Femur (tissue), 1 donor: ENCODE measurements at places on chromosomes 1 and 21.

DNA sequence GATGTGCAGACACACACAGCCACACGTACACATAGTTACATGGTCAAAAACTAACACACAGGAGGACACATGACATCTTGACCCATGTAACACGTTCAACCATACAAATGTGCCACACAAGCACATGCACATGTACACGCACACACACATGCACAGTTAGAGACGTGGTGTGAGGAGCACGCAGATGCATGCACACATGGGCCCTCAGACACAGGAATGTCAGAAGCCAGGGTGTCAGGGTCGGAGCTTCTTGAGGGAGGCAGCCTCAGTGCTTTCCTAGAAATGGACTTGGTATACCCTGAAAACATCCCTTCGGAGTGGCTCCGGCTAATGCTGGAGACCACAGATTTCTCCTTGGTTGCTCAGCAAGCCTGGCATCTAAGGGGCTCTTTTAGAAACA lies 114.3 kb downstream of the DMRTB1 start:
- DNase-seq = peak; percentile 1

- no peak for DNase-seq
Measured at GRCh38 chr1:57165546-57165945, 199.7 kb upstream of the C8B start.

- no peak for DNase-seq
Measured at GRCh38 chr1:165351863-165352441, 4.6 kb downstream of the LMX1A start.

- DNase-seq = no peak
Measured at GRCh38 chr1:226069811-226070489, 7.4 kb downstream of the H3-3A start.

DNA sequence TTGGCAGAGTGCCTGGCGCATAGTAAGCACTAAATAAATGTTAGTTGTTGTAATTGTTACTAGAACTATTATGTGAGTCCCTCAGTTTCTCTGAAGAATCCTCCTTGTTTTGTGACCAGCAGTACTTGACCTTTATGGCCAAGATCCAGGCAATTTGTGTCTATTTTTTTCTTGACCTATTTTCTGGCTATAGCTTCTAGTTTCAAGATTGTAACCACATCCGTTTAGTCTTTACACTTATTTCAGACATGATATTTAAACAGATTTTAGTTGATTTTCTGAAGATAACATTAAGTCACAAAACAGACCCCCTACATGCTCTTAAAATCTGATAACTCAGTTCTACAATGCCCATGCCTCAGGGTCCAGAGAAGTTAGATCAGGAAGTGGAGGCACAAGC lies 50.3 kb downstream of the CDC7 start:
- DNase-seq = no peak

DNA sequence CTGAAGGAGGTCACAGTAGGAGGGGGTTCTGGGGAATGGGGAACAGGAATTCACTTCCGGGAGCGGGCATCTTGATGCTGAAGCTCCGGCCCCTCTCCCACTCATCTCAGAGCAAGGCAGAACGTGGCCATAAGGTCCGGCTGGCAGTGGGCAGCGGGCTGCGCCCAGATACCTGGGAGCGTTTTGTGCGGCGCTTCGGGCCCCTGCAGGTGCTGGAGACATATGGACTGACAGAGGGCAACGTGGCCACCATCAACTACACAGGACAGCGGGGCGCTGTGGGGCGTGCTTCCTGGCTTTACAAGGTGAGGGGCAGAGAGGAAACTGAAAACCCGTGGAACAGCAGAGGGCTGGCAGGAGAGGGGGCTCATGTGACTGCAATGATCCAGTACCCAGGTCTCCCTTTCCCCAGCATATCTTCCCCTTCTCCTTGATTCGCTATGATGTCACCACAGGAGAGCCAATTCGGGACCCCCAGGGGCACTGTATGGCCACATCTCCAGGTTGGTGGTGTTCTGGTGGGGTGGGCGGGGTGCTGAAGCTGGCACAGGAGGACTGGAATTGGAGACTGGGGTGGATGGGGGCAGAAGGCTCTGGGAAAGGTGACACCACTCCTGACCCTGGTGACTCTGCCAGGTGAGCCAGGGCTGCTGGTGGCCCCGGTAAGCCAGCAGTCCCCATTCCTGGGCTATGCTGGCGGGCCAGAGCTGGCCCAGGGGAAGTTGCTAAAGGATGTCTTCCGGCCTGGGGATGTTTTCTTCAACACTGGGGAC lies 3.0 kb downstream of the SLC27A3 start:
- DNase-seq = no peak

GRCh38 chr1:104868794-104869193 lies 1119.1 kb downstream of the AMY1C start:
- no peak for DNase-seq

DNA sequence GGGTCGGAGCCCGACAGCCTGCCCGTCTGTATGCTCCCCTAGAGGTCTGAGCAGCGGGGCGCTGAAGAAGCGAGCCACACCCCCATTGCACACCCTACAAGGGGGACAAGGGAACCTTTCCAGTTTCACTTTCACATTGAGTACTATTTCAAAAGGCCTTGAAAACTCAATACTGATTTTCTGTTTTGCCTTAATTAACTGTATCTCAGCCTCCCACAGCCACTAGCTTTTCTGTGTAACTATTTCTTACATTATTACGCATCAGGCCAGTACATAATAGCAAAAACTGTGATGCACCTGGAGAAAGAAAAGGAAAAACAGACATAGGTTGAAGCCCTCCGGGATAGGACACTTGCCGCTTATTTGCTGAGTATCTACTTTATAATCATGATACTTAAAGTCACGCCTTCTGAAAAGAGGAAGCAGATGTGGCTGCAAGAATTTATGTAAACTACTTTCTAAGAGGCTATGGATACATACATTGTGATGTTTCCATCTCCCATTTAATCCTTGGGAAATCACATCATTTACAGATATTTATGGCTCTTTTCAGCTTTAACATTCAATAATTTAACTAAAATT lies 1719.5 kb downstream of the MRPL39 start:
- DNase-seq = no peak

GRCh38 chr1:229169399-229169798 lies 101.5 kb upstream of the RAB4A start:
- no peak for DNase-seq

DNA sequence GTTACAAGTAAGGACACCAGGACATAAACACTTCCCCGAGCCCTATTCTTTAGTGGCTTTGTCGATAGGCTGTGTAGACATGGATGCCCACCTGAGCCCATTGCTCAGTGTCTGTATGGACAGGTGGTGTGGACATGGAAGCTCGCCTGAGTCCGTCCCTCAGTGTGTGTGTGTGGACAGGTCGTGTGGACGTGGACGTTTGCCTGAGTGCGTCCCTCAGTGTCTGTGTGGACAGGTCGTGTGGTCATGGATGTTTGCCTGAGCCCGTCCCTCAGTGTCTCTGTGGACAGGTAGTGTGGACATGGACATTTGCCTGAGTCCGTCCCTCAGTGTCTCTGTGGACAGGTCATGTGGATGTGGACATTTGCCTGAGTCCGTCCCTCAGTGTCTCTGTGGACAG lies 38.7 kb upstream of the COL6A2 start:
- no peak for DNase-seq

GRCh38 chr21:34941162-34941561 lies 107.9 kb downstream of the RUNX1 start:
- DNase-seq = no peak

DNA sequence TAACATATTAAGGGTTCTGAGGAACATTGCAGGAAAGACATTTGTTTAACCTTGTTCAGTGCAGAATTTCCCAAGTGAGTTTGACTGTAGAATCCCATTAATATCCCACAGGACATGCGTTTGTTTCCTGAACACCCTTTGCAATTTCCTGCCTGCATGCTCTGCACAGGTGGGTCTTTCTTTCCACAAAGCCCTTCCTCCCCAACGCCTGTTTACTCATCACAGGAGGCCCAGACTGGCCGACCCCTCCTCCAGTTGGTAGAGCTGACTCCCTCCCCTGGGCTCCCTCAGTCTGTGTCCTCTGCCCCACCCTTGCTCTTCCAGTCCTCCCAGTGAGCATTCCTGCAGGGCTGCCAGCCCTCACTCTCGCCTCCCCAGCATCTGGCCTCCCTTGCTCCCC lies 47.5 kb upstream of the CTPS1 start:
- no peak for DNase-seq

DNA sequence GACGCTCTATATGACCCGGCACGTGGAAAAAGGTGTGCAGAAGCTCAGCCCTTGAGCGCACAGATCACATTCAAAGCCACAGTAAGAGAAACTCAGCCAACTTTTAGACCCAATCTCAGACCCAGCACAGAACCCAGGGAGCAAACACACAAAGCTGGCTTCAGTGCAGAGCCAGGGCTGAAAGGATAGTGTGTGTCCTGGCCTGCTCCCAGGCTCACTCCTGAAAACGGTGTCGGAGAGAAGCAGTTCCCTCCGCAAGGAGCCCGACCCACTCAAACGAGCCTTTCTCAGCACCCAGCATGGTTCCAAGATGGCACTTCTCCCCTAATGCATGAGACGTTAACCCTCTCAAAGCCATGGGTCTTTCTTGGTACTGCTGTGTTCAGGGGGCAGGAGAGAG lies 39.6 kb downstream of the CASZ1 start:
- no peak for DNase-seq

DNA sequence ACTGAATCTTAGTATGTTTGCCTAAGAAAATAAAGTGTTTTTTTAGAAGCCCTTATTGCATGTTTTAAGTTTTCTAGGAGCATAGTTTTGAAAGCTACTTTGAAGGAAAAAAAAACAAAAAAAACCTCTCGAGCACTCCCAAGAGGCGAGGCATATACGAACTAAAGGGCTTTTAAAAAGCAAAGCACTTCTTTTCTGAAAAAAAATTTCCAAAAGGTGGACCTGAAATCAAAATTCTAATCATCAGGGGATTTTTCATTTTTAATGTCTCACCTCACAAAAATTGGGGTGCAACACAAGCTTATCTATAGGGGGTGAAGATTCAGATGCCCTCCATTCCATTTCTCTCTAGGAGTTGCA lies 594 bp downstream of the GLMN start:
- DNase-seq = no peak

DNA sequence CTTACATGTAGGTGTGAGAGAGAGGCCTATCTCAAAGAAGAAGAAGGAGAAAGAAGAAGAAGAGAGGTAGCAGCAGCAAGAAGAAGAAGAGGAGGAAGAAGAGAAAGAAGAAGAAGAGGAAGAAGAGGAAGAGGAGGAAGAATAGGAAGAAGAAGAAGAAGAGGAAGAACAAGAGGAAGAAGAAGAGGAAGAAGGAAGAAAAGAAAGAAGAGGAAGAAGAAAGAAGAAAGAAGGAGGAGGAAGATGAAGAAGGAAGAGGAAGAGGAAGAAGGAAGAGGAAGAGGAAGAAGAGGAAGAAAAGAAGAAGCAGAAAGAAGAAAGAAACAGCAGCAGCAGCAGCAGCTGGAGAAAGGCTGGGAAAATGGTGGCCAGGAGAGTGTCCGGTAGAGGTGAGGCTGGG lies 10.3 kb upstream of the AZIN2 start:
- DNase-seq = no peak

- DNase-seq = peak; percentile 58
Measured at GRCh38 chr1:24567792-24568388, 12.0 kb downstream of the NCMAP start.

GRCh38 chr21:25909341-25909740 lies 174.6 kb downstream of the GABPA start:
- no peak for DNase-seq

GRCh38 chr1:93681101-93681988 lies at the start of gene BCAR3:
TSS of gene BCAR3 (minus strand) at chr1:93681837. CDS start at chr1:93674930, 6,907 bp downstream.
- DNase-seq = peak; percentile 75

GRCh38 chr21:33401630-33401992 lies 1.6 kb upstream of the IFNGR2 start:
- DNase-seq = peak; percentile 43

DNA sequence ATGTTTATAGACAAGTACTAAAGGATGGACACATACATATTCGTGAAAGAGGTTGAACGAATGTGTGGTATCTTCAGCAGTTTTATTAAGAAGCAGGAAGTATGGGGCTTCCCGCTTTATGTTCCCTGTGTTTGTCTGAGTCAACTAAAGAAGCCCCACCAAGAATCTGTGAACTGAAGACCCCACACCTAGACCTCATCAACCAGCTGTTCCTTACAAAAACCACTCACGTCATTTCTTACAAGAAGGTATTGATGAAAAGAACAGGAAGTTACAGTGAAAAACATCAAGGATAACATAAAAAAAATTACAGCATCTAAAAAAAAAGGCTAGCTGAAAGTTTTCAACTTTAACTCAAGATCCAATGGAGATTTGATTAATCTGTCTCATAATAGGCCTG lies 12.3 kb downstream of the REG4 start:
- DNase-seq = no peak

GRCh38 chr1:117930173-117930447 lies 571 bp downstream of the WDR3 start:
- no peak for DNase-seq

- DNase-seq = no peak
Measured at GRCh38 chr1:23129846-23130245, 38.8 kb downstream of the LUZP1 start.

GRCh38 chr1:8075511-8076051 lies 49.5 kb upstream of the ERRFI1 start:
- no peak for DNase-seq

DNA sequence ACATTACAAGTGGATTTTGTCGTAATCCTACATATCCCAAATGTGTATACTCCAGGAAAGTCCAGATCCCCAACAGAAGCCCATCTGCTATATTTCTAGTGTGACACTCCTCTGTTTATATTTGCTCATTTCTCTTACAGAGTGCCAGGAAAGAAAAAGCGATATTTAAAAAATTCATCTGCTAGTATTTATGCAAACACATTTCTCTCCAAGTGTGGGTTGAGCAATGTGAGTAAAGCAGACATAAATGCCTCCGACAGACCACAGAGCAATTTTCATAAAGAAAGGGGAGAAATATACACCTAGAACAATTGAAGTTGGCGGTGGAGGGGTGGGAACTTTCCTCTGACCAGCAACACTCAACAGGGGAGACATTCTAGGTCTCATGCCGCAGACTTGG lies 22.2 kb upstream of the RAP1A start:
- no peak for DNase-seq

DNA sequence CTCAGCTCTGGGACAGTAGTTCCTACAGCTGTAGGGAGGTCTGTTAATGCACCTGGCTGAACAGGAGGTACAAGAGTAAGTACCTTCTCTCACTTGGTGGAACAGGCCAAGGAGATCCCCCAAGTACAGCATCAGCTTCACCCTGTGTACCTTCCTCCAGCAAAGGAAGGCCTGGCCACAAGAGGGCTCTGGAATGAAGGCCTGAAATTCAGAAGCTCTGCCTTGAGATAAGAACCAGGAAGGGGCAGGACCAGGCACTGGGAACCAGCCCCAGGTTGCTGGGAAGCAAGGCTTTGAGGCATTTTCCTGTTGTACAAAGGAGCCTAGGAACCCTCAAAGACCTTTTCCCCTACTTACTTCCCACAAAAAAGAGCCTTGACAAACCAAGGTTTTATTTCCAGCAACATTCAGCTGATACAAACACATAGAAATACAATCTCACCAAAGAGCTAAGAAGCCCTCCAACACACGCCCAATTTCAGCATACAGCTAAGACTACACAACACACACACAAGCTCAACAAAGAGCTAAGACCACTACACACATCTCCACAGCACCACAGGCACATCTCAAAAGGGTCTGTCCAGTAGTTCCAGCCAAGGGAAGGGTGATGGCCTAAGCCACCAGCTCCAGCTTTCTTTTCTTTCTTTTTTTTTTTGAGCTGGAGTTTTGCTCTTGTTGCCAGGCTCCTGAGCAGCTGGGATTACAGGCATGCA lies 23.5 kb downstream of the F11R start:
- peak; percentile 46 for DNase-seq
